ENCODE measurements at places on chromosomes 2 and 18.
A peak's percentile ranks its signal among the peaks of the same experiment; 100 is the strongest.

GRCh38 chr2:36238106-36238505 is 117.5 kb upstream of the CRIM1 start:
- no peak for DNase-seq

DNA sequence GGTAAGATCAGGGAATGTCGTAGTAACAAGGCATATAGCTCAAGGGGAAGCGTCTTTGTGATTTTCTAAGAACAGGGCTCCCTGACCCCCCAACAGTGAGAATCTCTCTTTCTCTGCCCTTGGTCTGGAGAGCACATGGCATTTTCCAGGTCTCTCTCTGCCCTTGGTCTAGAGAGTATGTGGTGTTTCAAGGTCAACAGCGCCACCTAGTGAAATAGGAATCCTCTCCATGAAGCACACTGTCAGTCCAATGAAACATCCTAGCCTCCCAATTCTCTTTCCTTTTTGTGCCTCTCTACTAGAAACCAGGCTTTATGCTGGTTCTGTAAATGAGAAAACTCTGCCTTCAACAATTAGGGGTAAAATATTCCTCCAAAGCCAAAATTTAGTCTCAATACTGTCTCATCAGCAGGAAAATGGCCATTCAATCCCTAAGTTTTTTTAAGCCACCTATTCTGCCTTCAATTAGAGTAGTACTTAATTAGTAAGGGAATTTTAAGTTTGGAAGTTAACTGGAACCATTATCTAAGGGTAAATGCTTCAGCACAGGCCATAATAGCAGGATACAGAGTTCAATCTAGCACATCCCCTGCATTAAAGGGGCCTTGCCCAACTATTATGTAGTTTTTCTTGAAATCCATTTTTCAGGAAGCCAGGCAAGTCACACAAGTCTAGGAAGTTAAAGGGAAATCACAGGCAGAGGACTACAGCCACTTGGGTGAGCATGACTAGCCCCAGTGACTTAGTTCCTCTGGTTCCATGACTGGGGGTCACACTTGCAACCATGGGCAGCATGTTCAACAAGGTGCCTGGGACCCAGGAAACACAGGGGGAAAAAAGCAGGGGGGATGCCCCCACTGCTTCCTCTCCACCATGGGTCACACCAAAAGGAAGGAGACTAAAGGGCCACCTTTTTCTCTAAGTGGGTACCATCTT is 12.4 kb downstream of the DYM start:
- peak; percentile 20 for DNase-seq

DNA sequence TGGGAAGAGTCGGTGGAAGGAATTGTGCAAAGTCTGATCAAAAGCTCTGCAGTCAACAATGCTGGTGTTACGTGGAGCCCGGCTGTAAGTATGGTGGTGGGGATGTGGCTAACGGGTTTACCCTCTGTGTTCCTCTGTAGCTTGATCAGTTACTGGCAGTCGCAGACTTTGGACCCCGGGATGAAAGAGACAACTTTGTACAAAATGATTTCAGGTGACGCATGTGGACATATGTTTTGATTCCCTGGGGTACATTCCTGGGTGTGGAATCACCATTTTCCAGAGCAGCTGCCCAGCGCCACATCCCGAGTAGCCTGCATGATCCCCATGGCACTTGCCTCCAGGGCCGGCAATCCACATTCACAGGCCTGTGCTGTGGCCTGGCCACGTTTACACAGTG is 9.8 kb downstream of the RBFA start:
- no peak for DNase-seq

DNA sequence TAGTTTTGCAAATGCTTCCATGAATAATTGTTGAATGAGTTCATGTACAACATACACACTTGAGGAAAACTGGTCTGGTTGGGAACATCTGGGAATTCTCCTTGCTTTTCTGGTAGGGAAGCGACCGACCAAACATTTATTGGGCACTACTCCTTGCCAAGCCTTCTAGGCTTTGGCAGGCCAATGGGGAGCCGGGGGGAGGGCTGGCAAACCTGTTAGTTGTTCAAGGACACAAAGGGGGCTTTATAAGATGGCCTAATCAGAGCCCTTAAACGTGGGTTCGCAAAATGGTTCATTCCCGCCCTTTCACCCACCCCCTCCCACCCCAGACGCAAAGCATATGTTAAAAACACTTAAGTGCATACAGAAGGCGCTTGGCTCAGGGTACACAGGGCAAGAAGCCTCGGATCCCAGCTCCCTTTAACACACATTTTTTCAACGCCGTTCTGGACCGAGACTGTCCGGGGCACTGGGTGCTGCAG is 844 bp upstream of the VSNL1 start:
- DNase-seq, result no peak

- no peak for DNase-seq
Observed at GRCh38 chr2:197145471-197146056, 165.0 kb downstream of the ANKRD44 start.

DNA sequence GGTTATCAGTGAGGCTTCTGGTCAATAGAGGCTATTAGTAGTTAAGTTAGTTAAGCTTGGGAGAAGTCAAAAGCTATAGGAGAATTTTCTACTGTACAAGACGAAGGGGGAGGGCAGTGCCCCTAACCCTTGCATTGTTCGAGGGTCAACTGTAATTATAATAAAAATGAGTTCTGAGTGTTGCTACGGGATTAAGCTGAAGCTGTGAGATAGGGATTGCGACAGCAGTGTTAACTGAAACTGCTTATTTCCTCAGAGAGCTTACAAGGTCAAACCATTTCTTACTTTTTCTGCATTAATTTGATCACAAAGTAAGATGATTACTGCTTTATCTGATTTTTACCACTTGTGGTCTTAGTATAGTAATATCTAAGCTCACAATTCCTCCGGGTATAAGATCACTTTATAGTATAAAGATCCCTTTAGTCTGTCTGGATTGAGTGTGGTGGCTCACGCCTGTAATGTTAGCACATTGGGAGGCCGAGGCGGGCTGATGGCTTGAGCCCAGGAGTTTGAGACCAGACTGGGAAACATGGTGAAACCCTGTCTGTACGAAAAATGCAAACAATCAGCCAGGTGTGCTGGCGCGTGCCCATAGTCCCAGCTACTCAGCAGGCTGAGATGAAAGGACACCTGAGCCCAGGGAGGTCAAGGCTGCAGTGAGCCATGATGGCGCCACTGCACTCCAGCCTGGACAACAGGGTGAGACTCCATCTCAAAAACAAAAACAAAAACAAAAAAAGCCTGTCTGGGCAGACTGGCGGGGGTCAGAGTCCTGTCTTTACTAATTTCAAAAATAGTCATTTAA is 119.5 kb upstream of the TLK1 start:
- DNase-seq, result no peak

- no peak for DNase-seq
Observed at GRCh38 chr2:221423210-221423804, 148.8 kb downstream of the EPHA4 start.

GRCh38 chr18:22432657-22433137 is 15.0 kb upstream of the CTAGE1 start:
- no peak for DNase-seq

- DNase-seq, result no peak
Observed at GRCh38 chr18:45588376-45589355, 26.6 kb upstream of the SLC14A2 start.

GRCh38 chr2:180040146-180040925 is 33.2 kb upstream of the CWC22 start:
- no peak for DNase-seq

DNA sequence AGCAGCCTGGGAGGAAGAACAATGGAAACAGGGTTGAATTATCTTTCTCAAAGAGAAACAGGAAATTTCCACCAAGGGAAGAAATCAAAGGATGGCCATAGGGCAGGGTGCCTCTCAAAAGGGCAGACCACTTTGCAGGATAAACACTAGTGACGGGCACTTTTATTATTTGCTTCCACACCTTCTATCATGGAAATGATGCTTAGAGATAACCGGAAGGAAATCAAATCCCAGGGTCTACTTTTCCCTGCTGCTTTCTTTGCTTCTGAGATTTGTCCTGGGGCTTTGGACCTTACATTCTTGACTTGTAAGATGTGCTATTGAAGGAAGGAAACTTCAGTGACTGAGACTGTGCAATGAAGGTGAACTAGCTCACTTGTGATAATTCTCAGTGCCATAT is 1.1 kb upstream of the SCN9A start:
- no peak for DNase-seq

DNA sequence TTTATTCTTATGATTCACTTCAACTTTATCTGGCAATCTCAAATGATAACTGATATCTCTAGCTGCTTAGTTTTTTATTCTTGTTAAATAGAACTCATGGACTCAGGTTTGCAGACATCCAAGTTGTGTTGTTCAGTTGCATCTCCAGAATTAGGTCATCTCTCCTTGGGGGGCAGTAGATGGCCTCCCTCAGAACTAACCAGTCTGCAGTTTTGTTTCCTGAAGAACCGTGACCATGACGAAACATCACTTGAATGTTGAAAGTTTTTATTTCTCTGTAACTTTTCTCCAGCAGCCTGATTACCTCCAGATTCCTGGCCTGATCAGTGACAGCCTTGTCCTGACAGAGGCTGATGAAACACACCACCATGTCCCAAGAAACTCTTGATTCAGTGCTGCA is 321.5 kb downstream of the GALNT13 start:
- no peak for DNase-seq

DNA sequence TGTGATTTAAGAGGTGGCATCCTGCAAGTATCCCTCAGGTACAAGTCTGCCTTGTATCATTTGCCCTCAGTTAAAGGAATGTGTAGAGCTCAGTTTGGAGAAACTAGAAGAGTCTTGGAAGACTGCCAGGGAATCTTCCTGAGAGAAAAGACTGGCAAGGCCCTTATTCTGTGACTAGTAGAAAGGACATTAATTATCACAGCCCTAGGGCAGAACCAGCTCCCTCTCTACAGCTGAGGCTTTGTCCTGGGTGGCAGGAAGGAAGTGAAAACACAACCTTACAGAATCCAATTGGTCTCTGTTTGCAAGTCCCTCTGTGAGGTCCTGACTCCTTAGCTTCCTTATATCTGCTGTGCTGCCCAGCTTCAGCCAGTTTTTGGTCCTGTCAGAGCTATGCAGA is 385.9 kb upstream of the CYRIA start:
- no peak for DNase-seq

DNA sequence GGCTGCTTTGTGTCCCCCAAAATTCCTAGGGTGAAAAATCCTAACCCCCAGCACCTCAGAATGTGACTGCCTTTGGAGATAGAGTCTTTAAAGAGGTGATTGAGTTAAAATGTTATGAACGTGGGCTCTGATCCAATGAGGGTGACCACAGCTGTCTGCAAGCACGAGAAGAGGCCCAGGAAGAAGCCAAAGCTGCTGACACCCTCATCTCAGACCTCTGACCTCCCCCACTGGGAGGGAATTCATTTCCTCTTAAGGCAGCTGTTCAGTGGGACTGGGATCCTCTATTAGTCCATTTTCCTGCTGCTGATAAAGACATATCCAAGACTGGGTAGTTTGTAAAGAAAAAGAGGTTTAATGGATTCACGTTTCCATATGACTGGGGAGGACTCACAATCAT is 544.4 kb downstream of the DCDC2C start:
- no peak for DNase-seq

DNA sequence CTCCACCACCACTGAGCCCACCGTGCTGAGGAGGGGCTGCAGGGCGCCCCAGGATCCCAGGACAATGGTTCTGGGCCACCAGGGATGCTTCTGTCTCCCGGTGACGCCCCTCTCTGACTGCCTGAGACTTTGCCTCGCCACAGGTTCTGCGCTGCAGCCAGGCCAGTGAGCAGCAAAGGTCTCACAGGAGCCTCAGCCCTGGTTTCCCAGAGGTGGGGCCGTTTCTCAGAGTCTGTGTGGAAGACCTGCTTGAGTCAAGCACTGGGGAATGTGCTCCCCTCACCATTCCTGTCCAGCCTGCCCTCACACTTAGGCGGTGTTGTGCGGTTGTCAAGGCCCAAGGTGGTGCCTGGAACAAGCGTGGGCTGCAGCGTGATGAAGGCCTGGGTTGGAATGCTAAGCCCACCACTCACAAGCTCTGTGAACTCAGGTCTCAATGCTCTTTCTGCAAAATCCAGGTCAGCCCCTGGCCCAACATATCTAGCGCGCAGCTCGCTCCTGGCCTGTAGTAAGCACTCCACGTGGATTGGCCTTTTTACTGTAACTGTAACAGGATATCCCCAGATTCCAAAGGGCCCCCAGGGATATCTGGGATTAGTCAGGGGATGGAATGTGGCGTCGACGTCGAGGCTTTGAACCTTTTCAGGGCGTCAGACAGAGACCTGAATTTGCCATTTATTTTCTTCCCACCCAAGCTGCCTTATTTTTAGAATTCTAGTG is 47.6 kb downstream of the PLB1 start:
- DNase-seq, result no peak

Measured in stimulated activated CD4-positive, alpha-beta T cell treated with anti-CD3 and anti-CD28 coated beads, Interleukin-15, amount 100 ng/mL, for 48 hours (primary cell).